ENCODE measurements at places on chromosomes 11 and 22. TPM values are rescaled to one million over a fixed set of nuclear protein-coding genes. Genes with fewer than 3 reads are reported as not detected.

DNA sequence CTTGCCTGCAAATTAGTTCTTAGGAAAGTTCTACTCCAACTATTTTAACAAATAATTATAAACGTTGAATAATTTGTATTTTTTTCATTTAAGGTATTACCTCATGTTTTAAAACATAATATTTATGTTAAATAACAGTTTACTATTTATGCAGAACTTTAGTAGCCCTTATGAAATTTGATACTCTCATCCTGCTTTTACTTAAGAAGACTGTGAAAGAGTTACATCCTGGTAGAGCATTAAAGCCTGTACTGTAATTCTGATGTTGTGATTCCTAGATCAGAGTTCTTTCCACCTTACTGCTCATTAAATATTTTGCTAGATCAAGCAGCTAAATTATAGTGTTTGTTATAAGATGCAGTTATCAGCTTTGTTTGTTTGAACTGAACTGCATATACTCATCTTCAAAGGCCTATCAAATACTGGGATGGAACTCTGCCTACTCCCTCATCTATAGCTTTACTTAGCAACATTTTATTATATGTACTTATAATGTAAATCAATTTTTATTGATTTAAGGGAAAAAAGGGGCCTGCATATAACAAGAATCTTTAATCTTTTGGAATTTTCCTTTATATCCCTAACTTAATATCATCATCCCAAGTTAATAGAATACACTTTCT, 304.2 kb downstream of the DYNC2H1 start:
- DNase-seq, result no peak

GRCh38 chr11:95680169-95680929, 109.2 kb downstream of the FAM76B start:
- DNase-seq, result no peak

GRCh38 chr22:39699631-39700360, 129.2 kb downstream of the CACNA1I start:
- DNase-seq, result no peak

GRCh38 chr22:49007013-49007653, 820.5 kb downstream of the BRD1 start:
- no peak for DNase-seq

DNA sequence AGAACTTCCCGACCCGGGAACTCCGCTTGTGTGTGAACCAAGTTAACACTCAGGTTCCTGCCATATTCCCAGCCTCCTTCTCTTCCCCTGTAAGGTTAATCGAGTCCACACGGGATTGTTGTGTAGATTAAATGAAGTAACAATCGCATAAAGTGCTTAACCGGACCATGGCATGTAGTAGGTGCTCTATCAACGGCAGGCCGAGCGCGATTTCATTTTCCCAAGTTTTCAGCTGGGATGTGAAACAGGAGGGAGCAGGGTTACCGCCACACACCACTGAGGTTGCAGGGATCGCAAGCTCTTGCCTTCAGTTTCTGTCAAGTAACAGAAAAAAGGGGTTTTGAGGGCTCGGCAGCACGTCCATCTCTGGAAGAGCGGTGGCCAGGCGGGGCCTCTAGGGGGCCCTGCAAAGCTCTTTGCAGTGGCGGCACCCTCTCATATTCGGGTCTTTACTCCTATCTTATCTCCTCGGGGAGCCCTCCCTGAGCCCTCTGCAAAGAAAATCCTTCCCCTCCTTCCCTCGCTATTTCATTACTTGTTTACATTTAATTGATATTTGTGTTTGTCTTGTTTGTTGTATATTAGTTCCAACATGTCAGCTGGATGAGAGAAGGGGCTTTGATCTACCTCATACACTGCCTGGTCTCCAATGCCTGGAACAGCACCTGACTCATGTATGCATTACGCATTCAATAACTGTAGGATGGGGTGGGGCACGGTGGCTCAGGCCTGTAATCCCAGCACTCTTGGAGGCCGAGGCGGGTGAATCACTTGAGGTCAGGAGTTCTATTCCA, 816 bp upstream of the PLEKHA7 start:
- DNase-seq, result no peak

GRCh38 chr22:38957046-38957770, at the start of gene APOBEC3A:
Gene APOBEC3A (plus strand): TSS chr22:38957609. CDS start chr22:38957692, 83 bp downstream.
- no peak for DNase-seq

- no peak for DNase-seq
Observed at GRCh38 chr11:103648054-103648453, 388.4 kb upstream of the DDI1 start.

- no peak for DNase-seq
Observed at GRCh38 chr11:43687120-43687791, 6.7 kb downstream of the HSD17B12 start.

GRCh38 chr22:23264610-23265367, 84.5 kb downstream of the BCR start:
- DNase-seq, result no peak

DNA sequence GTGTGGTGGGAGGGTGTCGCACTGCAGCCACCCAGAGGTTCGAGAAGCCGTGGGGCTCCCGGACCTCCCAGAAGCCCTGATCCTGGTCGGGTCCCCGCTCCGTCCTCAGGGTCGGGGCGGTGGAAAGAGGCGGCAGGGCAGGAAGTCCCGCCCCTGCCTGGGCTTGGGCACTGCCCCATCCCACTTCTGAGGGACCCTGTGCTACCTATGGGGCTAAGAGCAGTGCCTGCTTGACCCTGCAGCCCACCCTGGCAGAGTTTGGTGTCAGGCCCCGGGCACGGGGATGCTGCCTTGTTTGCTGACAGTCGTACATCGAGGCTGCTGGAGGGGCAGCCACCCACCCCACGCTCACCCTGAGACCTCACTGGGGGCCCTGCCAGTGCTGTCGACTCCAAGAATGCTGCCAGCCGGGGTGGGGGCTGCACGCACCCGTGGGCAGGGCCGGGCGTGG, 19.4 kb downstream of the RNH1 start:
- no peak for DNase-seq

DNA sequence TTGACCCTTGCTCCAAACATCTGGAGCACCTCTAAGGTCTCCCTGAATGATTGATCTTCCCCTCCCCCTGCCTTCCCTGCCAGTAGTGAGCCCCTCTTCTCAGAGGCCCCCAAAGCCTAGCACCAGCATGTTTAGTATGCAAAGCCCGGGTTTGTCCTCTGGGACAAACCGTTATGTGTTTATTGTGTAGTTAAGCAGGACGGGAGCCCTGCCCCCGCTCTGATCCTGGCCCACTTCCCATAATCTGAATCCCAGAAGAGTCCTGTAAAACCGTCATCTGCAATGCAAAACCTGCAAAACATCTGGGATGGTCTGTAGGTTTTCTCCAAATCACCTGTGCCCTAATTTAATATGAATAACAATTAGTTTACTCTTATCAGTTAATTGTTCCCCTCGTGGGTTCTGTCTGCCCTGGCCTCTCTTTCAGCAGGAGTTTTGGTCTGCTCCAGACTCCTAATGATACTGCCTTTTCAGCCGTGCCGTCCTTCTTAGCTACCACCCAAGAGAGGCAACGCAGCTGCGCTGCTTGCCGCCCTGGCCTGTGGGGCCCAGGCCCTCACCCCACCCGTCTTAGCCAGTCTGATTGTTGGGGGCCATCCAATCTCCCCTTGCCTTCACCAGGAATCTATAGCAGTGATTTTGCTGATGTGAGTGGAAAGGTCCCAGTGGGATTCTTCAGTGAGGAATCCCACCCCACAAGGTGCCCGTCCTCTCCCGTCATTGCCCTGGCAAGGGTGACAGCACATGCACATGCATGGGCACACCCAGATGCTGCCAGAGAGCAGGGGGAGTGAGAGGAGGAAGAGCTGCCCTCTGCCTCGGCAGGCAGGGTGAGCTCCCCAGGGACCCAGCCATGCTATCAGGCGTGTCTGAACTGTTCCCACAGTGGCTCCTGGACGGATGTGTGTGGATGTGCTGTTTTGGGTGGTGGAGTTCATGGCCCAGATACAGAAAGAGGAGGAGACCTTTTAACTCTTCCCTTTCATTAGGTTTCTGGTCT, 3.0 kb upstream of the B3GAT1 start:
- no peak for DNase-seq

- DNase-seq, result no peak
Observed at GRCh38 chr11:88689548-88690240, 352.2 kb upstream of the CTSC start.

GRCh38 chr22:18970176-18970947, 34.3 kb upstream of the PRODH start:
- DNase-seq, result no peak

DNA sequence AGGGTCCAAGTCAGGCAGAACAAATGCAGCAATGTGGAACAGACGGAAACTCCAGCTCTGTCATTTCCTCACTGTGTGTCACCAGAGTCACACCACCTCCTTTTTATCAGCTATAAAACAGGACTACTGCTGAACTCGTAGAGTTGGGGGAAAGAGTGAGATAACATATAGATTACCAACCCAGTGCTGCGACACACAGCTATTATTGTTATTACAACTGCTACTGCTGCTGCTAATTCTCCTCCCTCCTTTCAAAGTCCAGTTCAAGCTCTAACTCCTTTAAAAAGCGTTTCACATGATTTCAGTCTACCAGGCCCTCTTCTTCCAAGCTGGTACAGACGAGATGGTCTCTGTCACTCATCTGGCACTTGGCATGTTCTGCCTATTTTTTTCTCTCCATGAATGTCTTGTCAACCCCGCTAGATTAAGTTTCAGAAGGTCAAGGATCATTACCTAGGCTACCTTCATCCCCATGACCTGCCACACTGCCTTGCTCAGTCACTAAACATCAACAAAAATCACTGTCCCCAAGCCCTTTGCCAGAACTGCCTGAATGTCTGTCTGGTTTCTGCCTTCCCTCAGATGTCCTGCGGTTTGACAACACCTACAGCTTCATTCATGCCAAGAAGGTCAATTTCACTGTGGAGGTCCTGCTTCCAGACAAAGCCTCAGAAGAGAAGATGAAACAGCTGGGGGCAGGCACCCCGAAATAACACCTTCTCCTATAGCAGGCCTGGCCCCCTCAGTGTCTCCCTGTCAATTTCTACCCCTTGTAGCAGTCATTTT, 3.7 kb upstream of the MTFP1 start:
- DNase-seq, result no peak

- DNase-seq, result no peak
Observed at GRCh38 chr11:61004180-61004611, 32.7 kb downstream of the CD6 start.

GRCh38 chr22:34966980-34967565, 98.9 kb upstream of the ISX start:
- no peak for DNase-seq

CD3E gene
- polyA plus RNA-seq, result 0.57 TPM

NRIP3 gene
- 0.96 TPM for polyA plus RNA-seq

EHF gene
- polyA plus RNA-seq, result 24.5 TPM

RIBC2 gene
- polyA plus RNA-seq, result 9.2 TPM

TMEM184B gene
- 39.8 TPM for polyA plus RNA-seq

OR8D4 gene
- not detected for polyA plus RNA-seq

ZFP91 gene
- polyA plus RNA-seq, result 64.7 TPM

PIK3IP1 gene
- 12.1 TPM for polyA plus RNA-seq

GRM5 gene
- polyA plus RNA-seq, result 0.17 TPM

AP1B1 gene
- 43.3 TPM for polyA plus RNA-seq

UBQLNL gene
- polyA plus RNA-seq, result 0.43 TPM
